A549 treated with RU486 at 1 μM for 4 hours (cell line): ENCODE measurements at places on chromosomes 1 and 21. TPM values are rescaled to one million over a fixed set of nuclear protein-coding genes. Genes with fewer than 3 reads are reported as not detected.

Gene TSSK3
- not detected in 5 replicates for total RNA-seq

Gene SETDB1
- total RNA-seq, result 22.7 to 28.1 TPM (median 23.0 TPM) in 5 replicates

Gene LPAR3
- total RNA-seq, result 0.16 to 0.39 TPM (median 0.35 TPM) in 5 replicates

Gene PTTG1IP
- 88.0 to 98.1 TPM (median 96.5 TPM) in 5 replicates for total RNA-seq

Gene CDC42BPA
- 6.4 to 10.8 TPM (median 9.4 TPM) in 5 replicates for total RNA-seq

Gene TMEM222
- 40.7 to 51.3 TPM (median 49.4 TPM) in 5 replicates for total RNA-seq

Gene C1orf116
- total RNA-seq, result 3.1 to 4.5 TPM (median 3.7 TPM) in 5 replicates

Gene ZNF124
- total RNA-seq, result 4.0 to 6.0 TPM (median 4.6 TPM) in 5 replicates

Gene CRB1
- total RNA-seq, result 0.06 TPM in 1 of 5 replicates, not detected in the others

Gene SPATA46
- not detected in 5 replicates for total RNA-seq

Gene SPRR5
- total RNA-seq, result not detected in 5 replicates

Gene MRAP
- total RNA-seq, result not detected in 5 replicates

Gene AMIGO1
- 1.1 to 1.4 TPM (median 1.2 TPM) in 5 replicates for total RNA-seq

Gene PDIK1L
- 0.73 to 2.3 TPM (median 1.9 TPM) in 5 replicates for total RNA-seq

Gene MANEAL
- total RNA-seq, result 20.5 to 27.2 TPM (median 25.5 TPM) in 5 replicates

Gene MEX3A
- total RNA-seq, result 1.2 to 3.2 TPM (median 2.3 TPM) in 5 replicates

Gene AGMAT
- 5.5 to 8.2 TPM (median 7.2 TPM) in 5 replicates for total RNA-seq

Gene TMEM52
- total RNA-seq, result 0.30 to 1.0 TPM (median 0.88 TPM) in 5 replicates

Gene PPIE
- total RNA-seq, result 38.2 to 40.2 TPM (median 39.7 TPM) in 5 replicates

Gene FYB2
- not detected in 5 replicates for total RNA-seq

Gene PROX1
- total RNA-seq, result 0.05 to 0.16 TPM (median 0.13 TPM) in 5 replicates

Gene DNTTIP2
- 40.0 to 52.2 TPM (median 42.7 TPM) in 5 replicates for total RNA-seq

Gene KRTAP19-7
- not detected in 5 replicates for total RNA-seq

Gene BTF3L4
- total RNA-seq, result 19.0 to 45.1 TPM (median 32.5 TPM) in 5 replicates

Gene PLEKHA6
- 16.9 to 32.3 TPM (median 25.3 TPM) in 5 replicates for total RNA-seq

Gene OLIG2
- not detected in 5 replicates for total RNA-seq

Gene PKLR
- 0.03 TPM in 1 of 5 replicates, not detected in the others for total RNA-seq

Gene ADAMTS4
- not detected in 5 replicates for total RNA-seq

Gene TNFRSF18
- total RNA-seq, result not detected in 5 replicates

Gene KRTAP19-6
- not detected in 5 replicates for total RNA-seq

Gene C4BPA
- 0.30 to 0.86 TPM (median 0.63 TPM) in 5 replicates for total RNA-seq

Gene SLC44A5
- total RNA-seq, result 0.05 to 0.19 TPM (median 0.06 TPM) in 3 of 5 replicates, not detected in the others

Gene SLAMF1
- not detected in 5 replicates for total RNA-seq

Gene REN
- total RNA-seq, result not detected in 5 replicates

Gene GJA4
- not detected in 5 replicates for total RNA-seq

Gene CNTN2
- 0.03 TPM in 1 of 5 replicates, not detected in the others for total RNA-seq

Gene CHI3L1
- total RNA-seq, result not detected in 5 replicates

Gene HMGN2
- total RNA-seq, result 305 to 414 TPM (median 361 TPM) in 5 replicates

Gene NEGR1
- total RNA-seq, result not detected in 5 replicates

Gene AMY2A
- not detected in 5 replicates for total RNA-seq

Gene FOXD2
- total RNA-seq, result 0.37 to 0.60 TPM (median 0.43 TPM) in 5 replicates

Gene SYT6
- 0.29 to 0.72 TPM (median 0.49 TPM) in 5 replicates for total RNA-seq

Gene UBE2U
- total RNA-seq, result not detected in 5 replicates

Gene NEXN
- 5.1 to 9.9 TPM (median 6.2 TPM) in 5 replicates for total RNA-seq

Gene SMCP
- not detected in 5 replicates for total RNA-seq
